ENCODE measurements at places on chromosomes 2 and 18. TPM values are rescaled to one million over a fixed set of nuclear protein-coding genes. Genes with fewer than 3 reads are reported as not detected.

- no peak for DNase-seq
Observed at GRCh38 chr2:3447789-3448317, 68.4 kb downstream of the TRAPPC12 start.

DNA sequence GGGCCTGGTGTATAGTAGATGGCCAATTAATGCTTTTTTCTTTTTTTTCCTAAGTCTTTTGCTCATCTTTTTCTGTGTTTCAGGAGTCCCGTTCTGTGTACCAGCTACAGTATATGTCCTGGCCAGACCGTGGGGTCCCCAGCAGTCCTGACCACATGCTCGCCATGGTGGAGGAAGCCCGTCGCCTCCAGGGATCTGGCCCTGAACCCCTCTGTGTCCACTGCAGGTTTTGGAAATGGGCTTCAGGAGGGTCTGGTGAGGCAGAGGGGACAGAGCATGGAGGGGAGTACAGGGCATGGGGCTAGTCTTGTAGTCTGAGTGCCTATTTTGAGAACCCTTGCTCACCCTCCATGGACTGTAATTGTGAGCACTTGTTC, 14.1 kb downstream of the PTPN18 start:
- no peak for DNase-seq

DNA sequence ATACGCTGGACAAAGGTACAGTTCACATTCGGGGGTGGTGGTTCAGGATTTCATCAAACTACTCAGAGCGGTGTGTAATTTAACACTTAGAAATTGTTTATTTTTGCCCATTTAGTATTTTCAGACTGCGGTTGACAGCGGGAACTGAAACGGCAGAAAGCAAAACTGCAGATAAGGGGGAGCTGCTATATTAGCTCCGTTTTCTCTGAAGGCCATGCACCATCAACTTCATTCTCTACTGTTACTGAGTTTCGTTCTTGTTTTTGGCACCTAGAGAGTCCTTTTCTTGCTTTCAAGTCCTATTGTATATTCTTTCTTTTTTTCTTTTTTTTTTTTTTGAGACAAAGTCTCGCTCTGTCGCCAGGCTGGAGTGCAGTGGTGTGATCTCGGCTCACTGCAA, 121.5 kb upstream of the SP3 start:
- DNase-seq = no peak

GRCh38 chr2:72896446-72896845, 9.2 kb downstream of the SPR start:
- no peak for DNase-seq

- DNase-seq = no peak
Observed at GRCh38 chr2:219665926-219666325, 38.5 kb downstream of the SLC4A3 start.

DNA sequence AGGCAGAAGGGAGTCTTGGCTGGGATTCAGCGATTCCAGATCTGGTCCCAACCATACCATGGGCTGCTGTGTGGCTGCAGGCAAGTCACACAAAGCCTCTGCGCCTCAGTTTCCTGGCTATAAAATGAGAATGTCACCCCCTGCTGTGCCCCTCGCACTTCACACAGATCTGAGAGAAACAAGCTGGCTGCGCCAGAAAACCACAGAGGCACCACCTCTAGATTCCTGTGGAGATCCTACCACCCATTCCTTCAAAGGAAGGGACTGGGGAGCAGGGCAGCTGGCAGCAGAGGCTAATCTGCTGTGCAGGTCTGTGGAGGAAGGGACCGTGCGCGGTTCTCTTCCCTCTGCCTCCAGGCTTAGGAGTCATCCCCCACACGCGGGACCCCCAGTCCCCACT, 19.8 kb downstream of the NEURL3 start:
- DNase-seq = no peak

- DNase-seq = no peak
Observed at GRCh38 chr2:1823187-1824169, 79.2 kb upstream of the PXDN start.

DNA sequence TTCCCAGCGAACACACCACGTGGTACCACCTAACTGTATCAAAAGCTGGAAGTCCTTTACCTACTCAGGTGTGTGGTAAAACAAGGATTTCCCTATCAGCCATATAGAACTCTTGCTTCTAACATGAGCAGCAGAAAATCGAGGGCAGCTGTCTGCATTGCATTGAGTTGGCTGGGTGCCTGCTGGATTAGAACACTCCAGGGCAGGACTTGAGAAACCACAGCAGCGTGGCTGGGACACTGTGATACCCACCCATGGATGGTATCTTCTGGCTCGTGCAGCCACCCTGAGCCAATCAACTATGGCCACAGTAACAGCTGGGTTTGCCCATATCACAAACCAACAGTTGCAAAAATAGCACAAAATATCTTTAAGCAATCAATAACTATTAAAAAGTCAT, 188.3 kb downstream of the FBXO15 start:
- no peak for DNase-seq

DNA sequence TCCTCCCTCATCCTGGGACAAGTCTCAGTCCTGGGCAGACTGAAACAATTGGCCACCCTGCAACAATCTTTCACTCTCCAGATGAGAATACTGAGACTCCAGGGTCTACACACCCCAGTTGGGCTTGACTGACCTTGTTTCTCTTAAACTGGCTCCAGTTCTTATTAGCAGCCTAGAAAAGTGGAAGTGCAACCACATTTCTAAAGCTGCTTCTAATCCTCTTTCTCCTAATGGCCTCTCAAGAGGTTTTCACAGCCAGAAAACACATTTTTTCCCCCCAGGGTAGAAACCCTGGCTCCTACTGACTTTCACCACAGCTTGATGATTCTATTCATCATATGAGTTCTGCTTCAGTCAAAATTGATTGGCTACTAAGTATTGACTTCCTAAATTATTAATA, 45.8 kb downstream of the SLC4A5 start:
- DNase-seq = no peak

GRCh38 chr2:189516546-189516945, 64.0 kb downstream of the SLC40A1 start:
- no peak for DNase-seq

GRCh38 chr18:48925491-48925780, 25.3 kb downstream of the SMAD7 start:
- no peak for DNase-seq

DNA sequence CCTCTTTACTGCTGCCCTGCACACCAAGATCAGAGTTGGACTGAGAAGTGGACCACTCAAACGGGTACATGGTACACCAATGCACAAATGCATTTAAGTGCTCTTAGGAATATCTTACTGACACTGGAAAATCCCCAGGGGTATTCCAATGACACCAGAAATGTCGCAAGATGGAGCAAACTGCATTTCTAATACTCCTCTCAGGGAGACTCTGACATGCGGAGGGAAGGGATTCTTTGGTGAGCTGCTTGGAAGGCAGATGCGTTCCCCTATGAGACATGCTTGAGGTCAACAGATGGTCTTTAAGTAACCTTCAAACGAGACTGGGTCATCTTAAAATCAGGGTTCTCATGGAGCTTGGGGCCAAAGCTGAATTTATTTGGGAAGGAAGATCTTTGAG, 521.8 kb upstream of the TCF4 start:
- DNase-seq = no peak

- DNase-seq = no peak
Observed at GRCh38 chr2:20365249-20365817, 14.7 kb upstream of the PUM2 start.

GRCh38 chr2:48414980-48415835, 114.7 kb upstream of the STON1 start:
- DNase-seq = no peak

GRCh38 chr2:28370354-28370753, 22.3 kb upstream of the FOSL2 start:
- DNase-seq = no peak

DNA sequence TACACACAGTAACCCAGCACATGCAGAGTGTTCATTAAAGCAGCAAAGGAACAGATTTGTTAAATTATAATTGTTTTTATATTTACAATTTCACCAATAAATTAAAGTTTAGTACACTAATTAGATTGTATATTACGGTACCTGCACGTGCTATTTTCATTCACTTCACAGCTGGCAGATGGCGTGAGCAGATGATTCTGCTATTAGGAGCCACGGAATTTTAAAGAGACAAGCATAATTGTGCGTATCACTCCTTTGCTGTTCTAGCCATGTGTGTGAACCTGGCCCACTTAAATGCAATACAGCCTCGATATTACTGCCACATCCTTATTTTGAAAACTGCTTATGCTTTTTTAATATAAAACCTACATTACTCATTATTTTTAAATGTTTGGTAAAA, 332.8 kb upstream of the SOX11 start:
- no peak for DNase-seq

GRCh38 chr2:204505946-204506345, 39.3 kb upstream of the PARD3B start:
- DNase-seq = no peak

- no peak for DNase-seq
Observed at GRCh38 chr18:49851624-49852023, 38.3 kb upstream of the ACAA2 start.

DNA sequence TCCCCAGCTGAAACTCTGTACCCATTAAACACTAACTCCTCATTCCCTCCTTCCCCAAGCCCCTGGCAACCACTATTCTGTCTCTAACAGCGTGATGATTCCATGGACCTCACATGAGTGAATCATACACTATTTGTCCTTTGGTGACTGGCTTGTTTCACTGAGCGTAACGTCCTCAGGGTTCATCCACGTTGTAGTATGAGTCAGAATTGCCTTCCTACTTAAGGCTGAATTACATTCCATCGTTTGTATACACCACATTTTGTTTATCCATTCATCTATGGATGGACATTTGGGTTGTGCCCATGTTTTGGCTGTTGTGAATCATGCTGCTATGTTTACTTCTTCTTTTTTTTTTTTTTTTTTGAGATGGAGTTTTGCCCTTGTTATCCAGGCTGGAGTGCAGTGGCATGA, 19.6 kb upstream of the CABLES1 start:
- no peak for DNase-seq

GRCh38 chr2:231394211-231395141, 1.0 kb upstream of the B3GNT7 start:
- DNase-seq = no peak

GRCh38 chr18:55354795-55355194, 233.2 kb downstream of the TCF4 start:
- no peak for DNase-seq

DNA sequence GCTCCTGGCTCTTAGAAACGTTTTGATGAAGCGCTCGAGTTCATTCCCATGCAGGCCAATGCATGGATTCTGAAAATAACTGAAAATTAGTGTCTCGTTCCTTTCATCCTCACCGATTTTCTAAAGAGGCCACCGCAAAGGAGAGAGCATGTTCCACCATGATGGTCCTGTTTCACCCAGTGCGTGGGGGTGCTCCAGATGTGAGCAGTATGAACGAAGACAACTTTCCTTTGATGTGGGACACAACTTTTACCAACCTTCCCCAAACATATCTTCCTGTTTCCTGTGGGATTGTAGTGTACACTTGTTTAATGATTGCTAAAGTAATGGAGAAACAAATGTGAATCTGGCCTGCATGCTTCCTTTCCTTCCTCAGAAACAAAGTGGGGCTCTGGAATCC, 114.5 kb downstream of the PRPF40A start:
- no peak for DNase-seq

DNA sequence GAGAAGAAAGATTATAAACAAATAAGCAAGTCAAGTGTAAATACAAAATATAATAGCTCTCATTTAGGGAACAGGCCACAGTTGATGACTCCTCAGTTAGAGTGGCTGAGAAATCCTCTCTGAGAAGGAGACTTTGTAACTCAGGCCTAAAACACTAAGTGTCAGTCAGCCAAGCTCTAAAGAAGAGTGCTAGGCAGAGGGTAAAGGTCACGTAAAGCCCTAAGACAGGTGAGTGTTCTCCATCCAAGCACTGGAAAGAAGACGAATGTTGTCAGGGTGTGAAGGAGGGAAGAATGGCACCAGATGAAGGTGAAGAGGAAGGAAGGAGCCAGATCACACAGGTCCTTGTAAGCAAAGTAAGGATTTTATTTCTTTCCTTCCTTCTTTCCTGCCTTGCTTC, 24.3 kb downstream of the ERMN start:
- DNase-seq = no peak

Gene CD8B2
- not detected for total RNA-seq

Gene DSC2
- total RNA-seq = 4.3 TPM

Gene KCMF1
- total RNA-seq = 46.7 TPM

Gene RAB27B
- total RNA-seq = 0.95 TPM

Gene LRP1B
- 0.28 TPM for total RNA-seq

Gene TCF23
- not detected for total RNA-seq

Gene HES6
- 2.5 TPM for total RNA-seq

Gene TRIM43
- total RNA-seq = not detected

Gene ST6GAL2
- 71.1 TPM for total RNA-seq

Gene POTEJ
- not detected for total RNA-seq

Gene CTAGE1
- total RNA-seq = not detected

Gene ALPG
- not detected for total RNA-seq

Gene PLEK
- 20.7 TPM for total RNA-seq

Gene OR6B2
- not detected for total RNA-seq

Gene RTP5
- 0.63 TPM for total RNA-seq

Gene AGXT
- not detected for total RNA-seq

Gene NEU2
- total RNA-seq = not detected
